NCI-H1048 (cell line): ENCODE measurements at places on chromosomes 12 and 14.

DNA sequence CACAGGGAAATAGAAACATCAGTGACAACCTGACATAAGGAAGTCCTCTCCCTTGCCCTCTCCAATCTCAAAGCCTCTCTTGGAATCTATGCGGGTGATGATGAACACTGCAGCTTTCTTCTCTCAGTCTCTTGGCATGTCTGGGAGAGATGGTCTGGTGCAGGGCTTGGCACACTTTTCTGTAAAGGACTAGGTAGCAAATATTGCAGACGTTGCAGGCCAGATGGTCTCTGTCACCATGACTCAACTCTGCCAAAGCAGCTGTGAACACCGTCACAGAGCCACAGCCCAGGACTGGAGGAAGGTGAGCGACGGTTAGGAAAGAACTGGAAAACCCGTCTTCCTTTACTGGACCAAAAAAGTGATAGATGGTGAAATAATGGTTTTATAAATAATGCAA, 591.0 kb upstream of the TMEM132C start:
- DNase-seq, result no peak

GRCh38 chr12:92951006-92951405, 21.9 kb upstream of the EEA1 start:
- no peak for DNase-seq

- DNase-seq, result no peak
Observed at GRCh38 chr14:31059152-31059924, 33.2 kb upstream of the STRN3 start.

GRCh38 chr12:32761716-32762115, 6.0 kb upstream of the YARS2 start:
- no peak for DNase-seq

GRCh38 chr12:25052196-25052913, 103.5 kb upstream of the BCAT1 start:
- DNase-seq, result no peak

- no peak for DNase-seq
Observed at GRCh38 chr12:72676556-72676955, 404.4 kb downstream of the TRHDE start.

GRCh38 chr12:132429602-132429945, 60.4 kb upstream of the FBRSL1 start:
- no peak for DNase-seq
